Calu3 (cell line): ENCODE measurements at places on chromosomes 4 and X. TPM values are rescaled to one million over a fixed set of nuclear protein-coding genes. Genes with fewer than 3 reads are reported as not detected.

- H3K27me3 ChIP-seq: no peaks in the 10 kb centered on the region
- no peak overlapping the region for H3K4me3 ChIP-seq
- H3K27ac ChIP-seq: no peak overlapping the region
- H3K36me3 ChIP-seq: no peaks in the 10 kb centered on the region
- H3K4me1 ChIP-seq: no peaks in the 10 kb centered on the region
These were observed 174.4 kb upstream of the RPS6KA3 start for GRCh38 chrX:20441123-20441522.

DNA sequence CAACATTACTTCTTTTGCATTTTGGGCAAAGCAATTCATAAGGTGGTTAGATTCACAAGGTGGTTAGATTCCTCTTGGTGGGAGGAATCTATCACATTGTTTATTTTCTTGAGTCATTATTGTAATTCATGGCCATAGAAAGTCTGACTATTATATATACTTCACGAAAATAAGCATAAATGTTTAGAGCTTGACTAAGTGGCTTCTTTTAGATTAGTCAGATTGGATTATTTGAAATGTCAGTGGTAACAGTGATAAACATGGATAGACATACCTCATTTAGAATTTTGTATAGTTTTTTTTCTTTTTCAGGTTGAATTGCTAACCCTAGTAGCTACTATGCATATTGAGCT is 24.9 kb upstream of the DYNLT3 start:
- peaks cover 26% of the 10 kb centered on the region for H3K4me1 ChIP-seq
- H3K27me3 ChIP-seq: no peaks in the 10 kb centered on the region
- DNase-seq: no peak
- no peak overlapping the region for H3K27ac ChIP-seq

DNA sequence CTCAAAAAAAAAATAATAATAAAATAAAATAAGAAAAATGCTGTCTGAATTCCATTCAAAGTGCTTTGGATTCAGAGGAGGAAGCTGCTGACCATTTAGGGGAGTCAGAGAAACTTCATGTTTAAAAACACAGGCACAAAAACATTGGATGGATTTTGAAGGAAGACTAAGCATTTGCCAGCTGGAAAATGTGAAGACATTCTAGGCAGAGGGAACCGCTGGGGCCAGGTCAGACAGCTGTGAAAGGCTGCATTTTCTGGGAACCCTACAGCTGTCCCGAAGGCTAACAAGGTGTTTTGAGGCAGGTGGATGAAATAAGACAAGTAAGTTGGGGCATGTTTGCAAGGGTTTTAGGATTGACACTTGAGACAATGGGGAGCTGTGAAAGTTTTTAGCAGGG is 38.6 kb downstream of the ING2 start:
- H3K27me3 ChIP-seq: peaks cover 15% of the 10 kb centered on the region
- H3K4me1 ChIP-seq: no peaks in the 10 kb centered on the region
- H3K4me3 ChIP-seq: no peak overlapping the region

DNA sequence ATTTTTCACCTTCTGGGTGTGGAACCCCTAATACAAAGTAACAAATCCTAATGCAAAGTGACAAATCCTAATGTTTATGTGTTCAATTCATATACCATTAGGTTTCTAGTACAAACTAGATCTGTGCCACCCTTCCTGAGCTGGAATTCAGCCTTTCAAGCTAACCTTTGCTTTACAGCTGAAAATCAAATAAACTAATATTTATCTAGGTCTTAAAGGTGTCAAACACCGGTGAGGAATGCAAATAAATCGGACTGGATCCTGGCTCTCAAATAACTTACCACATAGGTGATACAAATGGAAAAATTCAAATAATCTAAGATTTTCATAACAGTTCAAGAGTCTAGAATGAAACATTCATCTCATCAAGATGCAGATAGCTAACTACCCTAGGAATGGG is 11.6 kb downstream of the IRF2 start:
- no peaks in the 10 kb centered on the region for H3K36me3 ChIP-seq
- no peak for DNase-seq
- H3K4me1 ChIP-seq: no peaks in the 10 kb centered on the region
- H3K27me3 ChIP-seq: no peaks in the 10 kb centered on the region
- H3K27ac ChIP-seq: no peak overlapping the region

- peak overlapping the region; percentile 82 for H3K27ac ChIP-seq
- no peak for DNase-seq
- H3K27me3 ChIP-seq: no peaks in the 10 kb centered on the region
- H3K4me3 ChIP-seq: peak overlapping the region; percentile 85
- peaks cover 25% of the 10 kb centered on the region for H3K4me1 ChIP-seq
These were observed 2.1 kb downstream of the NAF1 start for GRCh38 chr4:163164591-163164990.

The ZIC3 gene
- not detected in 2 replicates for total RNA-seq
